Stimulated activated CD8-positive, alpha-beta memory T cell treated with anti-CD3 and anti-CD28 coated beads, Interleukin-2, amount 100 ng/mL, for 48 hours (primary cell): ENCODE measurements at places on chromosomes 2 and 18.

DNA sequence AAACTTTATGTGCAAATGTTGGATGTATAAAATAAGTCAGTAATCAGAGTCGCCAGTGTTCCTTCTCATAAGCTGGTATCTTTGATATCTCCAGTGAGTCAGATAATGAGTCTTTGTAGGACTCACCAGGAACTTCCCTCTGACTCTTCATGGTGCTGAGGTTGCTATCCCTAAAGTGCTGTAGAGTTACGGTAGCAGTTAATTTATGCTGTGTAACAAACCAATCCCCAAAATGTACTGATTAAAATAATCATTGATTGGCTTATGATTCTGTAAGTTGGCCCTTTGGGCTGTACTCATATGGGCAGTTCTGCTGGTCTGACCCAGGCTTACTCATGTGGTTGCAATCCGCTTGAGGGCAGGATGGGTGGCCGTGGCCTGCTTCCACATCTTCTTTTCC is 43.8 kb downstream of the MAIP1 start:
- no peak for DNase-seq

DNA sequence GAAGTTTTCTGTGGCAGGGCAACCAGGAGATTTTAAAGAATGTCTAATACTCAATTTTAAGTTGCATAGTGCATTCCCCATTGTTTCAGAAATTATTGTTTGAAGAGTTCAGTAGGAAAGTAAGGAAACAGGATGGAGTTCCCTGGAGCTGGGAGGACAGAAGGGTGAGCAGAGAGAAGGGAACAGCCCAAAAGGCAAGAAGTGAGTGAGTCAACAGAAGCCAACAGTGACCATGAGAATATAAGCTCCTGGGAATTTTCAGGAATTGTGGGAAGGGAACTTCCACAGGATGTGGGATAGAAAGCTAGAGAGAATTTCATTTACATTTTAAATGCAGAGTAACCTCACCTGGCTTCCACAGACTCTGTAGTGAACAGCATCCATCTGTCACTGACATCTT is 268.1 kb upstream of the ATP5MC3 start:
- no peak for DNase-seq

DNA sequence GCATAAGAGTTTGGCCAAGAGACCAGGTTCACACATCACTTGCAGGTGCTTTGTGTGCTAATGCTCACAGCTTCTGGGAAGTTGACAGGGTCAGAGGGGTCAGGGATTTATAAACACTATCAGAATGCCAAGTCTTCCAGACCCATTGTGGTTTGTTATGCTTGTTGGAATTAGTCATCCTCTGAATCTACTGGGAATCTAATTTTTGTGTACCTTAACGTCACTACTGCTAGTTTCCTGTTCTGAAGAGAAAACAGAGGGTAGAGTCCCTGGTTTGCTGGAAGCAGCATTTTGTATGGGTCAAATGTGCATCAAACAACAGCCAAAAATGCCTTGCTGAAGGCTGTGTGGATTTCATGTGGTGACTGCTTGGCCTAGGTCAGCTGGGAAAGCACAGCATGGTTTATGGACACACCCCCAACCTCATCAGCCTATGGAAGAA is 33.3 kb downstream of the ANTXR1 start:
- DNase-seq: no peak

GRCh38 chr2:50777954-50778353 is 254.0 kb downstream of the NRXN1 start:
- no peak for DNase-seq

GRCh38 chr18:37265382-37265781 is 300.2 kb downstream of the CELF4 start:
- no peak for DNase-seq

GRCh38 chr18:76455003-76455676 is 39.9 kb downstream of the ZNF516 start:
- DNase-seq: no peak

DNA sequence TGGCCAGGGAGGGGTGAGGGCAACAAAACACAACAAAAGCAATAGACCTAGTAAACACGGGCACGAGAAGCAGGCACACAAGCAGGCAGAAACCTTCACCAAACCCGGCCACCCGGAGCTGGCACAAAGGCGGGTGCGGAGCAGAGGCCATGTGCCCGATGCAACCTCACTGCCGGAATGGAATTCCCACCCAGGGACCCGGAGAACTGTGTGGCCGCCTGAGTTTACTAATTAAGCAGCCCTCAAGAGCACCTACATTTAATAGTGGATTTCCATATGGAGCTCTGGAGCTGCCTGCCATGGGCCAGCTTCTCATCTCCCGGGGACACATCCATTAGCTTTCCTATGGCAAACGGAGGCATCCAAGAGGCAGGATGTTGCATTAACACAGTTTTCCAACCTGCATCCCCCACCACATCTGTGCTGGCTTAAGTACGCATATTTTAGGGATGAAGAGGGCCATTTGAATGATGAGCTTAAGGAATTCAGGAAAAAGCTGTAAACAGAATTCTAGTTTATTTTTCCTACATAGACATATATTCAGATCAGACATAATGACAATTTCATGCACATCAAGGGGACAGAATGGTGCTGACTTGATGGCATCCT is 104.5 kb upstream of the SMIM21 start:
- DNase-seq: no peak

DNA sequence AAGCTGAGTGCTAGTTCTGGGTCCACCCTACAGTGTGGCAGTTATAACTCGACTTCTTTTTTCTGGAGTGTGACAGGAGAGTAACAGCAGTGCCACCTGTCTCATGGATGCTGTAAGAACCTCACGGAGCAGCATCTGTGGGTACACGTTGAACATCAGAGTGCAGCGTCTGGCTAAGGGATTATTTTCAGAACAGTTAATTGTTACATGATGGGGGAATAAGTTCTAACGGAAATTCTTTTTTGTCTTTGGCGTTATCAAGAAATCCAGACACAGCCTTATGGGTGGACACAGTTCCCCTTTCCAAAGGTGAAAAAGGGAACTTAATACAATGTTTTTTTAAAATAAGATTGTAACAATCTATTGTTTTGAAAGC is 28.3 kb upstream of the TOGARAM2 start:
- no peak for DNase-seq

DNA sequence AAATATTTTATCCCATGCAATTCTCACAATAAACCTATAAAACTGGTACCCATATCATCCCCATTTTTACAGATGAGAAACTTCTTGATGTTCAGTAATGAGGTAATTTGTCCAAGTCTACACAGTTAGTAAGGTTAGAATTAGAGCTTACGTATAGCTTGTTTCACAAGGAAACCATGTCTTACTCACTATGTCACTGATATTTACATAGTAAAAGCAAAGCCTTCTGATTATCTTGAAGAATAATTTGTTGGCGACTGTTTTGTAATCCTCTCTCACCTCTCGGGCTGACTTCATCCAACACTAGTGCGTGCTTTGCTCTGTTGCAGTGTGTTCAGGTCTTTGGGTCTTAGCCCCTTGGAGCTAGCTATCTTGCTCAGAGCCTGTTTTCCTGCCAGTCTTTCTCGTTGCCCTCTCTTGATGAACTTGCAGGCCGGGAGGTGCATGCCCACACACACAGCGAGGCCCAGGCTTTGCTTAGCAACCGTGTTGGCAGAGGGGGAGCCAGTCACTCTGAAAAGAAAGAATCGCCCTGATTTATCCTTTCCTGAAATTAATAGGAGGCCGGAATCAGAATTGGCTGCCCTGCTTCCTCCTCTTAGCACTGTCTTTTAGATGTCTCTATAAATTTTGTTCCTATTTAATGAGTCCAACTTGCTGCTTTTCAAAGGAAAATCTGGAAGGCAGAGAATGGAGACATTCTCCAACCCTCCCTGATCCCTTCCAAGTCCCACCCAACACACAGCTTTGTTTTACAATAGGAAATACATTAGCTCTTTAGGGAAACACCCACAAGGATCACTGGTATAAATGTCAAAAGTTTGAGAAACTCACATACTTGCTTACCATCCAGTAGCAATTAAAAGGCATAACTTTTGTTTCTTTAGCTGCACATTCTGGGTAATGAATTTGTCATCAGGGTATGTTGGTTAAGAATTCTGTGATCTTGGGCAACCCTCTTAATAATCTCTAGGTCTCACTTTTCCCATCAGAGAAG is 97.6 kb upstream of the SEC11C start:
- no peak for DNase-seq

- DNase-seq: no peak
Measured at GRCh38 chr2:149926149-149926548, 338.6 kb upstream of the MMADHC start.

DNA sequence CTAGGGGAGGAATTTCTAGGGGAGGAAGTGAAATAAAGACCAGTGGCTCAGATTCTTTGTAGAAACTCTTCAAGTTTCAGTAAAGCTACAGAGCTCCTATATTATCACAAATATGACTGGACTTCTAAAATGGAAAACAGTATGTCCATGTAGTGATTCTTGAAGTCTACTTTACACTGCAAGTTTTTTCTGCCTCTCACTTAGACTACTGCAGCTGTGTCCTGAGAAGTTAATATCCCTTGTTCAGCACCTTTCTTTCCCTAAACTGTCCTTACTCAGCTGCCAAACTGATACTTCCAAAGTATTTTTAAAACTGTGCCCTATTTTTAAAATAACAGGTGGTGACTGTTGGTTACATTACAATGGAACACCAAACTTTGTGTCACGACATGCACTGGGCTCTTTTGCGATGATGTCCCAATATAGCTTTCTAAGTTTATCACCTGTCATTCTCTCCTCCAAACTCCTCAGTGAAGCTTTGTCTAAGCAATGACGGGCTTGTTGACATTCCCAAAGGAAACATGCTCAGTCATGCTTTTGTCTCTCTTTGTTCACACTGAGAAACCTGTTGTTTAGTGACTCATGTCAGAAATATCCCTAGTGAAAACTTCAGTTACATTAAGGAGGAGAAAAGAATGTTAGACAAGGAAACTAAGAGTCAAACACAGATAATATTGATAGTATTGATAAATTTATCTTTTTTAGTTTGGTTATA is 341.1 kb downstream of the ARL6IP6 start:
- no peak for DNase-seq

- no peak for DNase-seq
Measured at GRCh38 chr2:223956300-223956699, 963 bp upstream of the MRPL44 start.

- no peak for DNase-seq
Measured at GRCh38 chr2:118049816-118050140, 35.9 kb upstream of the CCDC93 start.

- no peak for DNase-seq
Measured at GRCh38 chr18:36734596-36734995, 94.2 kb downstream of the TPGS2 start.

- no peak for DNase-seq
Measured at GRCh38 chr2:180983468-180984242, 3.2 kb downstream of the UBE2E3 start.

GRCh38 chr2:6139916-6140315 is 447.7 kb downstream of the SOX11 start:
- DNase-seq: no peak

- no peak for DNase-seq
Measured at GRCh38 chr2:805664-806063, 128.5 kb upstream of the TMEM18 start.

DNA sequence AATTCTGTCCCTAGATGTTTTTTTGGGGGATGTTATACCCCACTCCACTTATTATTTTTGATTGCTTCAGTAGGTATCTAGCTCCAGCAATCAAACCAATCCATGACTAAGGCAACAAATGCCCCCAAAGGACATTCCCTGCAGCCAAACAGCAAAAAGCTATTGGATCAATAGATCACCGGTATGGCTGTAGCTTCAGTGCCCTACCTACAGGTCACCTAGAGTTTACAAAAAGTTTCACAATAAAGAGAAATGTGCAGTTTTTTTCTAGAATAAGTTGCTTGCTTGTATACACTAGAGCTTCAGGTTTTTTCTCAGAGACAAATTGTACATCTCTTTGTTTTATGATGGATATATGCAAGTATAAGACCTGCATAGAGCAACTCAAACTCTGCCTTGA is 27.7 kb downstream of the PDE11A start:
- DNase-seq: no peak

- DNase-seq: no peak
Measured at GRCh38 chr18:31562726-31563125, 29.0 kb upstream of the TTR start.

DNA sequence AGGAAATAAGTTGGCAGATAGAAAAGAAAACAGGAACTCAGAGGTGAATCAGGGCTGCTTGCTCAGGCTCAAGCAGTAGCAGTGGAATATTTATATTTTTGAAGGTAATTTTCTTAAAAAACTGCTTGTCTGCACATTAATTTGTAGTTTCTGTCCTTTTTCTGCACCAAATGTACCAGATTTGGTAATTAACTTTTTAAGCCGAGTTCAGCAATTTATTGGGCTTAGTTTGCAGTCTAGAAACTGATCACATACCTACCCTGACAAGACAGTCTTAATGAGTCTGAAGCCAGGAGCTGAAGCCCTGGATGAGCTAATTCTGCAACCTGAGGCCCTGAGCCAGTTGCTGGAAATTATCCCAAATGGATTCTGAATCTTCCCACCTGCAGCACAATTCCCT is 647.0 kb downstream of the TDRD15 start:
- no peak for DNase-seq

GRCh38 chr2:230254152-230254881 is 28.8 kb downstream of the SP140 start:
- peak; percentile 29 for DNase-seq

GRCh38 chr2:176583607-176584006 is 314.4 kb downstream of the MTX2 start:
- no peak for DNase-seq

GRCh38 chr2:64924170-64924934 is 64.8 kb upstream of the SLC1A4 start:
- no peak for DNase-seq

GRCh38 chr2:20471148-20471547 is 24.3 kb downstream of the RHOB start:
- no peak for DNase-seq

DNA sequence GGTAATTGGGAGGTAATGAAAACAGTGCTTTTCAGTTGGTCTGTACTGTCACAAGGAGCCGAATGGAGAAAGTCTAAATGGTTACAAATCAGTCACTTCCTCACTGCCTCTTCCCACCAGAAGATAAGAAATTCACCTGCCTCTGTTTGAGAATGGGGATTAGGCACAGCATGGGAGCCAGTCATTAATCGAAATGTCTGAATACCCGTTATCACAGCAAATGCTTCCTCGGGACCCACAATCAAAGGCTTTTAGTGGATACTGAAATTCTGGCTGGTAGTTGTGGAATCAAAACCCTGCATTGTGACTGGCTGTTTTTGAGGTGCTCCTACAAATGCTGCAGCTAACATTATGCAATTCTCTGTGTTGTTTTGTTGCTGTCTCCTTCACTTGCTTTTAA is 461.0 kb upstream of the MEX3C start:
- no peak for DNase-seq
